ENCODE measurements at places on chromosomes 1 and 21. TPM values are rescaled to one million over a fixed set of nuclear protein-coding genes. Genes with fewer than 3 reads are reported as not detected.

HSPG2 gene
- polyA plus RNA-seq, result 60.4 TPM

USP48 gene
- 16.7 TPM for polyA plus RNA-seq

CREB3L4 gene
- 9.3 TPM for polyA plus RNA-seq

PGLYRP3 gene
- polyA plus RNA-seq, result not detected

RGS16 gene
- 7.7 TPM for polyA plus RNA-seq

ALPL gene
- 133 TPM for polyA plus RNA-seq

FMO3 gene
- polyA plus RNA-seq, result 7.7 TPM

IGSF9 gene
- 1.3 TPM for polyA plus RNA-seq

HCRTR1 gene
- not detected for polyA plus RNA-seq

S100A5 gene
- 1.9 TPM for polyA plus RNA-seq

SLAMF8 gene
- 1.8 TPM for polyA plus RNA-seq

FAM151A gene
- 237 TPM for polyA plus RNA-seq

TNFRSF18 gene
- polyA plus RNA-seq, result not detected

BARHL2 gene
- not detected for polyA plus RNA-seq

NOS1AP gene
- 0.47 TPM for polyA plus RNA-seq

CFHR1 gene
- polyA plus RNA-seq, result 2.7 TPM

PLPPR4 gene
- 0.45 TPM for polyA plus RNA-seq

C8A gene
- not detected for polyA plus RNA-seq

RPL22 gene
- polyA plus RNA-seq, result 605 TPM

DENND2C gene
- polyA plus RNA-seq, result 0.88 TPM

HAPLN2 gene
- polyA plus RNA-seq, result 0.30 TPM

PRMT6 gene
- 16.9 TPM for polyA plus RNA-seq

PBX1 gene
- 14.9 TPM for polyA plus RNA-seq

ERICH3 gene
- not detected for polyA plus RNA-seq

A3GALT2 gene
- not detected for polyA plus RNA-seq

OPRD1 gene
- polyA plus RNA-seq, result not detected

C1QC gene
- polyA plus RNA-seq, result 57.4 TPM

ITPKB gene
- polyA plus RNA-seq, result 20.2 TPM

C1orf226 gene
- polyA plus RNA-seq, result 4.9 TPM

POU3F1 gene
- not detected for polyA plus RNA-seq

GUCA2B gene
- polyA plus RNA-seq, result not detected

OR14K1 gene
- not detected for polyA plus RNA-seq

KIRREL1 gene
- 13.7 TPM for polyA plus RNA-seq

GBP6 gene
- polyA plus RNA-seq, result not detected

FCGR3A gene
- 12.2 TPM for polyA plus RNA-seq

SPRR2D gene
- not detected for polyA plus RNA-seq

FALEC gene
- not detected for polyA plus RNA-seq

YY1AP1 gene
- 33.4 TPM for polyA plus RNA-seq

SLC35F3 gene
- polyA plus RNA-seq, result 0.41 TPM

TRAF3IP3 gene
- 3.6 TPM for polyA plus RNA-seq

LRRC8B gene
- 2.4 TPM for polyA plus RNA-seq

CLCNKB gene
- polyA plus RNA-seq, result 519 TPM

LSM10 gene
- 91.6 TPM for polyA plus RNA-seq

DNAJC28 gene
- 4.6 TPM for polyA plus RNA-seq

S100A16 gene
- polyA plus RNA-seq, result 174 TPM

LRRC38 gene
- not detected for polyA plus RNA-seq

KRTAP19-1 gene
- polyA plus RNA-seq, result not detected

PLXNA2 gene
- polyA plus RNA-seq, result 2.4 TPM

ROR1 gene
- 0.77 TPM for polyA plus RNA-seq
